Stimulated activated CD8-positive, alpha-beta memory T cell treated with anti-CD3 and anti-CD28 coated beads, Interleukin-4, amount 100 ng/mL, for 1 hour (primary cell): ENCODE measurements at places on chromosomes 4 and X.

DNA sequence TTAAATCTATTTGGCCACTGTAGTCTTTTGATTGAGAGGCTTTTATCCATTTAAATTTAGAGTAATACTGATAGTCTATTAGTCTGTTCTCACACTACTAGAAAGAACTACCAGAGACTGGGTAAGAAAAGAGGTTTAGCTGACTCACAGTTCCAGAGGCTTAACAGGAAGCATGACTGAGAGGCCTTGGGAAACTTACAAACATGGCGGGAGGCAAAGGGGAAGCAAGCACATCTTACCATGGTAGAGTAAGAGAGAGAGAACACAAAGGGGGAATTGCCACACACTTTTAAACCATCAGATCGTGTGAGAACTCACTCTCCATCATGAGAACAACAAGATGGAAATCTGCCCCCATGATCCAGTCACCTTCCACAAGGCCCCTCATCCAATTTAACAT lies 410.9 kb downstream of the PDGFC start:
- DNase-seq = no peak

DNA sequence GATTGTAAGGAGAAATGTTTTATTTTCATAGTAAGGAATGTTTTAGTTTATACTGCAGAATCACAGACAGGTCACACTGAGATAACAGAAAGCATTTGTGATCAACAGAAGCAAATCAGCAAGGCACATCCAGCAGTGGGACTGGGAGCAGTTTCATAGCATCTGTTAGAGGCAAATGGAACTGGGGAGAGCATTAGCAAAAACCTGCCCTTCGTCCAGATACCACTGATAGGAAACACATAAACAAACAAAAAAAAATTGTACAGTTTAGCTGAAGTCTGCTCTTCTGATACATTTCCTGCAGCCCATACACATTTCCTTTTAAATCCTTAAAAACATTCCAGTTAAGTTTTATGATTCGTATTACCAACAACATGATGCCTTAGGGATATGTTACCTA lies 374.3 kb downstream of the PCDH7 start:
- no peak for DNase-seq

GRCh38 chr4:3060946-3061345 lies 13.4 kb downstream of the HTT-AS start:
- DNase-seq = no peak

DNA sequence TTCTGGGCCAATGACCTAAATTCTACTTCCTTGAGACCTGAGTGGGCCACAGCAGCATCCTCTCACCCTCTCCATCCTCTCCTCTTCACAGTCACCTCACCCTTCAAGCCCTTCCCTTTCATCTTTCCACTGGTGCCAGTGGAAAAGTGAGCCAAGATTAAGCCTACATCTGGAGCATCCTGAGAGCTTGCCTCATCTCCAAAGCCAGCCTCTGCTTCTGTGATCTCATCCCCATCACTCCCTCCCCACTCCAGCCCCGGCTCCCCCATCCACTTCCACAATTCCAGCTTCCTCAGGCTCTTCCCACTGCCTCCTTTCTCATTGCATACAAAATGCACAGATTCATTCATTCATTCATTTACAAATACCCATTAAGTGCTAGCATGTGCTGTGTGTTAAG lies 10.1 kb upstream of the RASL11B start:
- DNase-seq = no peak

DNA sequence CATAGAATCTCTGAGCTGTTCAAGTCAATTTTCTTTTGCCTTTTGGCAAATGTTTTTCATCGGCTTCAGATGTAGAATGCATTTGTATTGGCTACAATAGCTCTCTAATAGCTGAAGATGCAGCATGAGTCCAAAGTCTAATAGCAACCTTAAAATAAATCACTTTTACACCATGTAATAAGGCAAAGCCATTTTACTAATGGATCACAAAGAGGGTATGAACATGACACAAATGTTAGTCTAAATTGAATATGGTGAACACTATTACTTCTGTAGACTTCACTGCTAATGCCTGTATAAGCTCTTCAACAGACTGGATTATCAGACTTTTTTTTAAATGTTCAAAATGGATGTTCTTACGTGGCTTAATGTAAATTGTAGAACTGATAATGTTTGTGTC lies 645.3 kb downstream of the TLL1 start:
- DNase-seq = no peak

- no peak for DNase-seq
These were observed 1081.1 kb downstream of the ARAP2 start for GRCh38 chr4:35163168-35163567.

GRCh38 chrX:1212532-1212931 lies at the start of gene CRLF2:
Gene CRLF2 (minus strand): TSS chrX:1212649. CDS start chrX:1212634, 15 bp downstream.
- no peak for DNase-seq

GRCh38 chr4:95591278-95591677 lies 42.5 kb upstream of the UNC5C start:
- DNase-seq = no peak

GRCh38 chr4:173013232-173013930 lies 155.2 kb upstream of the GALNT7 start:
- DNase-seq = peak; percentile 9

DNA sequence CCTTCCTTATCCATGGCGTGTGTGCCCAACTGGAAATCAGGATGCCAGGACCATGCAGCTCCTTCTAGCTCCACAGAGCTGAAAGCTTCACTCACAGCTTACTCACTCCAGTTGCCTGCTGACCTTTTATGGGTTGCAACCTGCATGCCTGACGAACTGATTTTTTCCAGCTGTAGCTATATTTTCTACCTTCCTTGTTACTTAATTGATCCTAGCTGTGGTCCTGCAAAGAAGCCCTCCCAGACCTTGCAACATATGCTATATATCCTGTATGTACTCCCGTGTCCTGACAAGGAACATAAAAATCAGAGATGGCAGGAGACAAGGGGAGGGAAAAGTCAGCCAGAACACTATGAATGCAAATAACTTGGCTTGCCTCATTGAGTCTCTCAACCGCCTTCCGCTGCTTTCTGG lies 135.3 kb upstream of the LDB2 start:
- DNase-seq = no peak

GRCh38 chr4:98480535-98480934 lies 177.9 kb downstream of the TSPAN5 start:
- no peak for DNase-seq

- DNase-seq = no peak
These were observed 11.1 kb downstream of the GTPBP6 start for GRCh38 chrX:307261-308111.

DNA sequence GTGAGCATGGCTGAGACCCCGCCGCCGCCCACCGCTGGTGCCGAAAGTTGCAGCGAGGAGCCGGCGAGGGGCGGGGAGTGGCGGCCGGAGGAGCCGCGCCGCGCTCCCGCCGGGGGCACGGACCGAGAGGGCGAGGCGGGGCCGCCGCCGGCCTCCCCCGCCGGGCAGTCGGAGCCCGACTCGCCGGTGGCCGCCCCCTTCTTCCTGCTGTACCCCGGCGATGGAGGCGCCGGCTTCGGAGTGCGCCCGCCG lies 16.5 kb downstream of the UTP3 start:
- no peak for DNase-seq

DNA sequence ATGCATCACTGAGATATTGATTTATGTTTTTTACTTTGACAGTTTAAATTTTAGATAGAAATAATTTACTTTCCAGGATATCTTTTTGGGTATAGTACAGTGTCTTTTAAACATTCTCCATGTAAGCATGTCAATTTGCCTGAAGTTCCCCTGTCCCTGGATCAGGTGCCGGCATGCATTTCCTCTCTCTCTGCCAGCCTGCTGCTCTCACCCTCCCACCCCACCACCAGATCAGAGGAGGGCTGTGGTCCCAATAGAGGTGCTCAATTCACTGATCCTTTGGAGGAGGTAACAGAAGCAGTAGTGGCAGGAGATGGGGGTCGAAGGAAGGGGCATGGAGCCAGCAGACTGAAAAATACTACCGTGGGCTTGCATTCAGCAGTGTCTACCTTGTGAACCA lies 28.3 kb upstream of the DSPP start:
- no peak for DNase-seq

GRCh38 chr4:121336706-121337105 lies 44.1 kb downstream of the QRFPR start:
- no peak for DNase-seq

GRCh38 chr4:2276581-2277325 lies 14.8 kb upstream of the MXD4 start:
- DNase-seq = no peak

- no peak for DNase-seq
These were observed 49.7 kb upstream of the KIAA1210 start for GRCh38 chrX:119177278-119177677.

GRCh38 chrX:7606039-7606652 lies 236.8 kb upstream of the VCX start:
- no peak for DNase-seq

- DNase-seq = no peak
These were observed 114.5 kb downstream of the NR3C2 start for GRCh38 chr4:148327683-148328082.

- no peak for DNase-seq
These were observed 143.1 kb downstream of the TRAM1L1 start for GRCh38 chr4:116942315-116942714.
